Activated T-cell treated with anti-CD3 and anti-CD28 coated beads, Interleukin-2, amount 50 U/mL, for 1 hour (primary cell): ENCODE measurements at places on chromosomes 2 and 18.

DNA sequence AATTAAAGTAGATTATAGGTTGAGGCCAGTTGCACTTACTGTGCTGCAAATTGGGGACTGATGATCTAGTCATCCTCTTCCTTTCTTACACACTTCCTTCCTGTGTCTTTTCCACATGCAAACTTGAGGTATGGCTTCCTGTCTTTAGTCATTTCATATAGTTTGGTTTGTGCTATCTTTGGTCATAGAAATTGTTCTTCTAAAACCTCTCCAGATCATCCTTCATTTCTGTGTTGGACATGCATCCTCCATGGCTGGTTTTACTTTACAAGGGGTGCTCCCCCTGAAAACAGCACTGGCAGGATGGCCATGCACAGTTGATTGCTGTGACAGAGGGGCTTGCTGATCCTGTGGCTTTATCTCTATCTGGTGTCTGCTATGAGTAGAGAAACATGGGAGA lies 36.5 kb downstream of the MGAT5 start:
- DNase-seq: no peak

DNA sequence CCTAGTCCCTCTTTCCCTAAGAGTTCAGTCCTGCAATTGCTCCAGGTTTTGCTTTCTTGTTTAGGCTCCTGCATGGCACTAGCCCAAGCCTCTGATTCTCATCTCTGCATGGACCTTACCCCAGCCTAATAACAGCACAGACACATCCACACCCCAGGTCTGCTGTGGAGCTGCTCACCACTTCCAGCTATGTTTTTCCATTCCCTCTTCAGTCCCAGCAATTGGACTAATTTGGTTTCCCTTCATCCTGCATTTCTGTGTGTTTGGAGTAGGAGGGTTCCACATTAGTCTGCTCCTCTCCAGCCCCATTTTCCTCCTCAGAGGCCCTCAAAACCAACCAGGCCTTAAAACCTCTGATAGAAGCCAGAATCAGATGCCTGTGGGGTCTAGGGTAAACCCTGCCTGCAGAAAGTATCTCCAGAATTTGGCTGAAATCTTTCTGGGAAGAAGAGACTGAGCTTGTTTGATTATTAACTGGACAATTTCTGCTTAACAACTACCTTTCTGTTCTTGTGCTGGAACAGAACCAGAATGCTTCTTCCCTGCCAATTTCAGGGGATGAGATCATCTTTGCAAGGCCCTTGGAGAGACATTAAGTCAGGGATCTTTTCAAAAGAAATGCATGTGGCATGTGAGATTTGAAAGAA lies 95.9 kb downstream of the GFPT1 start:
- no peak for DNase-seq

GRCh38 chr2:157172866-157173578 lies 84.5 kb upstream of the GALNT5 start:
- DNase-seq: no peak

GRCh38 chr18:46310258-46310657 lies 206.1 kb downstream of the HAUS1 start:
- DNase-seq: no peak

GRCh38 chr2:190999058-190999457 lies 14.9 kb downstream of the STAT1 start:
- DNase-seq: no peak

DNA sequence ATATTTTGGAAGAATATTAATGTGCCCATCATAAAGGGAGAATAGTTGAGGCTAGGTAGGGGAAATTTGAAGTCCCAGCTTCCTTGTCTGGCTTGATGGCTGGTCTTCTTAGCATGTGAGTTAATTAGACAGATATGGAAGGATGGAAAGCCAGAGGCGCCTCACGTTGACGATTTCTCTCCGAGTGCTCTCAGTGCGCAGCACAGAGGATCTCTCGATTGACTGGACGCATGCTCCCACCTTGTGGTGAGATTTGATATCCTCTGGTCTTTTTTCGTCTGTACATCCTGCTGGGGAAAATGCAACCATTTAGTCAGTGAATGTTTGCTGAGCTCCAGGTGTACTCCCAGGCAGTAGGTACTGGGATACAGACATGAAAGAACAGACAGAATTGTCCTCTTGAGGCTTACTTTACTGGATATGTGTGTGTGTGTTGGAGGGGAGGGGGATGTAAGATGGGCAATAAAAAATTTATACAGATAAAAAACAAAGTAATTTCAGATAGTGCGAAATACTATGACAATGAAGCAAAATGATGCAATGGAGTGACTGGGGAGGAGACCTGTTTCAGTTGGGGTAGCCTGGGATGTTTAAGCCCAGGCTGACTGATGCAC lies 66.9 kb upstream of the ZNG1B start:
- peak; percentile 64 for DNase-seq

DNA sequence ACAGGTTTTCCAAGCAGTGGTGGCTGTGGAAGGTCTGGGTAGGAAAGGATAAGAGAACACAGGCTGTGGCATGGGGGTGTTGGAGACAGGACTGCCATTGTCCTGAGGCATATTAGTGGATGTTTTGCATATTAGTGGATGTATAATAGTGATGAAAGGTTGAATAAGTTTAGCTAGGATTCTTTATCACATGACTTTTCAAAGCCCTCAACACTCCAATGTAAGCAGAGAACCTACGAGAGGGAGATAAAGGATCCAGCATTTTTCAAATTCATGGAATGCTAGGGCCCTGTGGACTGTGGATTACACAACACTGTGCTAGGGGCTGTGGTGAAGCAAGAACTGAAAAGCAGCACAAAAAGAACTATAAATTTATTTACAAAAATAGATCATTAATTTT lies 63.2 kb downstream of the POLE4 start:
- DNase-seq: no peak

- DNase-seq: no peak
These were observed 356.8 kb downstream of the LRRTM1 start for GRCh38 chr2:79947751-79948150.

DNA sequence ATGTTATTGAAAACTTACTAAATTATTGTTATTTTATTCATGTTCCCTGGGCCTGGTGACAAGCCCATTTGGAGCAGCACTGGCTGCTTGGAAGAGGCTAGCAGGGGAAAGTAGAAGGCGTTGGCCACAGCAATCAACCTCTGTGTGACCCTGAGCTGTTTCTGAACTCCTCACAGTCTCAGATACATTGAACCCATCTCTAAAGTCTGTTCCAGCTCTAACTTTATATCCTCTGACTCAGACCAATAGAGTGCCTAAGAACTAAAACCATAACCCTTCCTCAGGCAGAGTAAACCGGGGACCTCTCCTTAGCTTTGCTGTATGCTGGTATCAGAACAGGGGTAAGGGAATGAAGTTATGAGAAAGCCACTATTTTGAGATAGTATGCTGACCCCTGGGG lies 96.4 kb upstream of the NOL4 start:
- DNase-seq: no peak

GRCh38 chr2:145744541-145745386 lies 1224.8 kb upstream of the ZEB2 start:
- DNase-seq: no peak

GRCh38 chr18:63683890-63684289 lies 18.9 kb upstream of the SERPINB11 start:
- DNase-seq: no peak

DNA sequence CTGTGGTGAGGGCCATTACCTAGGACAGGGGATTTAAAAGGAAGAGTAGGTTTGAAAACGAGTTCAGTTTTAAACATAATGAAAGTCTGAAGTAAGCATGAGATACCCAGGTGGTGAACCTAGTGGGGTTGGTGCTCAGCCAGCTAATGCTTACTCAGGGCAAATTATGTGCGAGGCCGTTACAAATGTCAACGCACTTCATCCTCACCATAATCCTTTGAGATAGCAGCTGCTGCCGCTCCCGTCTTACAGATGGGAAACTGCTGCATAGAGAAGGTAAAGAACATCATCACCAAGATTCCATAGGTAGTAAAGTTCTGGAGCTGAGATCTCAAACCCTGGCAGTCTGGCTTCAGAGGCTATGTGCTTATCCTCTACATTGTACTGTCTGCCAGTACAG lies 209.0 kb downstream of the DYM start:
- DNase-seq: no peak

- no peak for DNase-seq
These were observed 28.3 kb downstream of the TWSG1 start for GRCh38 chr18:9362869-9363268.

DNA sequence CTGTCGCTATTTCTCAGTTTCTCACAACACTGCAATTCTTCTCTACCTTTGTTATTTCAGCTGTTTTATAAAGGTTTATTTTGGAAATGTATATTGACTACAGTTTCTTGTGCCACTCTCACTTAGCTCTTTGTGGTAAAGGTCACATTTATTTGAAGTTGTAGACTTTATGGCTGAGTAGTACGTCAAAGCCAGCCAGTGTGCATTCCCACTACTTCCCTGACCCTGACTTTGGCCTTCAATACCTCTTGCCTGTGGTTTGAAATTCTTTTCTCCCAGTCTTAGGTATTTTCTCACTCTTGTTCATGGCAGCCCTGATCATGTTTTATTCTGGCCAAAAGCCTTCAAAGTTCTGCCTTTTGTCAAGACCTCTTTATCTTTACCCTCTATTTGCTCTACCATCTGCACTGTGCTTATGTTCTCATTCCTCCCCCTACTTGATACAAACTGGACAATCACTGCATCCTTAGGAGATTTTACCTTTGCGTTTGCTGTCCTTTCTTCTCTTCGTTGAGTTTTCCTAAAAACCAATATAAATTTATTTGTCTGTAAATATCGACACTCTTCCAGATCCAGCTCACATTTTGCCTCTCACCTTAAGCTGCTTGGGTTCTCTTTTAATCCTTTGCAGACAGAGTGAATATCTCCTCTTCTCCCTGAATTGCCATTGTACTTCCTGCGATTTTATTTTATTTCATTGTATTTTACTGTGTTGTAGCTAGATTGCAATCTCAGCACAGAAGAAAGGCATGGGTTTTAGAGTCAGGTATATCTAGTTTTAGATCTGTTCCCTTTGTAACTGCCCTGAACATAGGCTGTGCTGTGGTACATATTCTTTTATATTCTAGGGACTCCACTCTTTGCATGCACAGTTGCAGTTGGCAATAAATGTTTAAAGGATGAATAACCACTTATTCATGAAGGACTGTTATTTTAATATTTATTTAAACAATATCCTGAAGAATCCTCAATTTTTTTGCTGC lies 31.2 kb downstream of the GULP1 start:
- no peak for DNase-seq
